Bladder microvascular endothelial cell (primary cell): ENCODE measurements at places on chromosomes 3 and 15. TPM values are rescaled to one million over a fixed set of nuclear protein-coding genes. Genes with fewer than 3 reads are reported as not detected.

PPARG gene
- 9.4 and 101 TPM in 2 replicates for total RNA-seq

TAGLN3 gene
- total RNA-seq = 0.13 TPM in 1 of 2 replicates, not detected in the other

SLC2A2 gene
- not detected in 2 replicates for total RNA-seq

PLA2G4F gene
- not detected in 2 replicates for total RNA-seq

ALS2CL gene
- total RNA-seq = 9.9 and 18.5 TPM in 2 replicates

AMT gene
- total RNA-seq = 0.65 and 1.4 TPM in 2 replicates

COL7A1 gene
- 0.25 and 0.32 TPM in 2 replicates for total RNA-seq

NME9 gene
- not detected in 2 replicates for total RNA-seq

TBC1D2B gene
- 16.5 and 43.2 TPM in 2 replicates for total RNA-seq

GASK1A gene
- under 0.01 TPM in 1 of 2 replicates, not detected in the other for total RNA-seq

TPRA1 gene
- 28.5 and 35.9 TPM in 2 replicates for total RNA-seq

ACKR2 gene
- 0.16 and 6.9 TPM in 2 replicates for total RNA-seq

GYG1 gene
- total RNA-seq = 29.3 and 44.7 TPM in 2 replicates

KCNMB2 gene
- total RNA-seq = not detected in 2 replicates

P3H2 gene
- 9.6 and 18.1 TPM in 2 replicates for total RNA-seq

GALNT15 gene
- total RNA-seq = 65.9 and 113 TPM in 2 replicates

VWA5B2 gene
- total RNA-seq = 0.13 TPM in 1 of 2 replicates, not detected in the other

LRRC28 gene
- 10.7 and 19.6 TPM in 2 replicates for total RNA-seq

RNU5B-1 gene
- total RNA-seq = not detected in 2 replicates

WDR93 gene
- under 0.01 TPM in 1 of 2 replicates, not detected in the other for total RNA-seq

AVEN gene
- 21.0 and 25.7 TPM in 2 replicates for total RNA-seq

UPK1B gene
- 0.16 TPM in 1 of 2 replicates, not detected in the other for total RNA-seq

CCK gene
- not detected in 2 replicates for total RNA-seq

OR4M2 gene
- total RNA-seq = not detected in 2 replicates

FAM81A gene
- under 0.01 and 0.06 TPM in 2 replicates for total RNA-seq

ERICH6 gene
- total RNA-seq = 0.06 TPM in 1 of 2 replicates, not detected in the other

ACP3 gene
- total RNA-seq = not detected in 2 replicates

CHRFAM7A gene
- total RNA-seq = 1.6 and 2.1 TPM in 2 replicates

ZNF774 gene
- total RNA-seq = 0.97 and 2.3 TPM in 2 replicates

SKOR1 gene
- total RNA-seq = under 0.01 TPM in 1 of 2 replicates, not detected in the other

GOLGA8H gene
- 0.97 and 1.0 TPM in 2 replicates for total RNA-seq

SEMA5B gene
- under 0.01 and 0.06 TPM in 2 replicates for total RNA-seq

GP9 gene
- total RNA-seq = not detected in 2 replicates

CORO2B gene
- total RNA-seq = 0.32 and 2.1 TPM in 2 replicates

STRIT1 gene
- total RNA-seq = not detected in 2 replicates

MINAR1 gene
- 0.16 and 0.31 TPM in 2 replicates for total RNA-seq

FBXO40 gene
- under 0.01 TPM in 1 of 2 replicates, not detected in the other for total RNA-seq

CLRN1 gene
- total RNA-seq = not detected in 2 replicates

GRAMD1C gene
- total RNA-seq = 35.0 and 43.2 TPM in 2 replicates

CEMIP gene
- total RNA-seq = 0.32 and 0.50 TPM in 2 replicates

POPDC2 gene
- 0.16 and 0.76 TPM in 2 replicates for total RNA-seq

CFAP161 gene
- 0.19 and 0.65 TPM in 2 replicates for total RNA-seq

TMIE gene
- 0.16 and 0.31 TPM in 2 replicates for total RNA-seq

DPPA2 gene
- total RNA-seq = not detected in 2 replicates

GREM1 gene
- 0.06 and 0.16 TPM in 2 replicates for total RNA-seq

IFT122 gene
- 24.0 and 38.5 TPM in 2 replicates for total RNA-seq

IDH2 gene
- 50.5 and 61.4 TPM in 2 replicates for total RNA-seq

HTR3E gene
- total RNA-seq = not detected in 2 replicates

ALDH1A3 gene
- 37.1 and 42.6 TPM in 2 replicates for total RNA-seq

EFCC1 gene
- 1.5 and 3.3 TPM in 2 replicates for total RNA-seq

PDZRN3 gene
- total RNA-seq = 0.19 TPM in 1 of 2 replicates, not detected in the other

GXYLT2 gene
- under 0.01 and 0.44 TPM in 2 replicates for total RNA-seq

LMAN1L gene
- 0.13 TPM in 1 of 2 replicates, not detected in the other for total RNA-seq

LNP1 gene
- 0.81 and 1.1 TPM in 2 replicates for total RNA-seq

SNX22 gene
- total RNA-seq = 0.16 and 0.25 TPM in 2 replicates
